COLO829 (cell line): ENCODE measurements at places on chromosomes 3 and 15.

DNA sequence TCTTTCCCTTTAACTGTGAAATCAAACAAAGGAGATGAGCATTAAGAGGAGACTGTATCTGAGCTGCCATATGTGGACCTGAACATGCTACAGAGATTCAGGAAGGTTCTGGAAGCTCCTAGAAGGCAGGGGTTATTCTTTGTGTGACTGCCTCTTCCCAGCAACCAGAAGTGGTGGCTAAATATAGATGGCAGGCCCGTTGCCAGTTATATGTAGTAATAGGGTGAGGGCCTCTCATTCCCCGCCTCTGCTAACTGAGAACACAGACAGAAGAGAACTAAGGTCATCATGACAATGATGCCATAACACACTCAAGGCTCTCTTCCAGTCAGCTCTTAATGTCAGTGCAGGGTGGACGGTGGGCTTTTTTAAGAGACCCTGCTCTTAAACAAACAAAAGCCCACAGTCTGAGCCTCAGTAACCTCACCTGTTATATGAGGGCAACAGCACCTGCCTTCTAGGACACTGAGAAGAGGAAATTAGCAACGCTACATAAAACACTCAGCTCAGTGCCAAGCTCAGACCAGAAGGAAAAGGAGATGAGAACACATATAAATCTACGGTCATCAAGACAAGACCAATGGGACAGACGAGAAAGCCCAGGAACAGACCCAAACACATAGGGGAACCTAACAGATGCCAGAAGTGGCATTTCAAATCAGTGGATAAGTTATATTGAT, 22.3 kb downstream of the CFAP92 start:
- DNase-seq = no peak

DNA sequence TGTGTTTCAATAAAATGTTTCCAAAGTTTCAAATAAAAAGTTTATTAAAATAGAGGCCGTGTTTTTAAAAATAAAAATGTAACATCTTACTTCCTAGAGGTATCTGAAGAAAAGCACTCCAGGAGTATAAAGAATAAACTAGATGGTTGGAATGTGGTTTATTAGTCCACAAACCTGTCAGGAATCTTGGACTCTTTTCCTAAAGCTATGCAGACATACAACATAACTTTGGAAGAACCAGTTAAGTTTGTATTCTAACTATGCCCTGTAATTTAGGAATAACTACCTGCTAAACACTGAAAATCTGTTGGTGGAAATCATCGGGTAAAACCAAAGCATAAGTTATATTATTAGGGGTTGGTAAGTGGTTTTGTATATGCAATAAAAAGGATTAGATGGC, 51.6 kb downstream of the PPARG start:
- DNase-seq = no peak

DNA sequence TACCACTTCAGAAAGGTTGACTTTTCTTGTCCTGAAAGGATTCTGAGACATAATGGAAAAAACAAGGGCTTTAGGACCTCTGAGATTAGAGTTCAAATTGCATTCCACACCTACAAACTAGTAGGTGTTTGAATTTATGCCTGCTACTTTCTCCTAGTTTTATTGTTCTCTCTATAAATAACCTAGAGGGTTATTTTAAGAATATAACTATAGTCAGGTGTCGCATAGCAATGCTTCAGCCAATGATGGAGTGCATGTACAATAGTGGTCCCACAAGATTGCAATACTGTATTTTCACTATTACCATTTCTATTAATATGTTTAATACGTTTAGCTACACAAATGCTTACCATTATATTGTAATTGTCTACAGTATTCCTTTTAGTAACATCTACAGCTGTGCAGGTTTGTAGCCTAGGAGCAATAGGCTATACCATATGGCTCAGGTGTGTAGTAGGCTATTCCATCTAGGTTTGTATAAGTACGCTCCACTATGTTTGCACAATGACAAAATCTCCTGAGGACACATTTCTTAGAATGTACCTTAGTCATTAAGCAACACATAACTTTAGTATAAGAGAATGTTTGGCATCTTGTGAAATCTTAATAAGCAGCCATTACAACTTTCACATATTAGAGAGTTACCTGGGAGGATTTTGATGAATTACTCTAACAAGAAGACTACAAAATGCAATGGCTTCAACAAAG, 1352.5 kb downstream of the ZPLD1 start:
- DNase-seq = no peak

- no peak for DNase-seq
Observed at GRCh38 chr15:66720206-66721010, 18.4 kb downstream of the SMAD6 start.

DNA sequence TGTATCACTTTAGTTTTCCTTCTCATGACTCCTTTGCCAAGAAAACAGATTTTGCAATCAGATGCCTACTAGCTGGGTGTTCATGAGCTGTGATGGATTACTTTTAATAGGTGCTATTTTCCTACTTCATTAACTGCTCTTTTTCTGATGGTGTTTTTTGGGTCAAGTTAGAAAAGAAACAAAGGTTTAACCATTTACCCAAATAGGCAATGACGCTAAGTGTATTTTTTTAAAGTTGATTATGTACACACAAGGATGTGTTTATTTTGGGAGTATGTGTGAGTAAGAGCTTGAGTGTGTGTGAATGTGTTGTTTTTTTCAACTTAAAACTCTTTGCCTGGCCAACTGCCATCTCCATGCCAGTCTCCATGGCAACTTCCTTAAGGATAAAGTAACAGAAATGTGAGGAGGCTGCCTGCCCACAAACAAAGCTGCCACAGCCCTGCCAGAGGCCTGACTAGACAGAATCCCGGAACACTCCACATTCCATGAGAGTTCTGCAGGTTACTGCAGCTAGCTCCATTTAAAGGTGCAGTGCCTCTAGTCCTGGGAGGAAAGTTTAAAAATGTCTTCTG, 215.6 kb upstream of the RBMS3 start:
- peak; percentile 89 for DNase-seq

DNA sequence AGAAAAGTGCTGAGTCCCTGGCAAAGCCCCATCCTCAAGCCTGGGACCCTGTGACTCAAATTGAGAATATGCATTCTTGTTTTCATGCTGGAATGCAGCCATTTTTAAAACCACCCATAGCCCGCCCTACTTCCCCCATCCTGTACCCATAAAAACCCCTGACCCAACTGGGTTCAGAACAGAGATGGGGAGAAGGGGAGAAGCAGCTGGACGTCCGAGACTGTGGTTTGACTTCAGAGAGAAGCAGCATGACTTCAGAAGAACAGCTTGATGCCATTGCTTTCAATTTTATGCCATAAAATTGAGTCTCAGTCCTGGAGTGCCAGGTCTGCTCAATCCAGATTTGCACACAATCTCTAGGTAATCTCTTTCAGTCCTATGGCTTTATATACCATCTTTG, 78.2 kb downstream of the BCHE start:
- DNase-seq = no peak

GRCh38 chr3:134197681-134198261, 52.9 kb downstream of the RYK start:
- DNase-seq = peak; percentile 89

DNA sequence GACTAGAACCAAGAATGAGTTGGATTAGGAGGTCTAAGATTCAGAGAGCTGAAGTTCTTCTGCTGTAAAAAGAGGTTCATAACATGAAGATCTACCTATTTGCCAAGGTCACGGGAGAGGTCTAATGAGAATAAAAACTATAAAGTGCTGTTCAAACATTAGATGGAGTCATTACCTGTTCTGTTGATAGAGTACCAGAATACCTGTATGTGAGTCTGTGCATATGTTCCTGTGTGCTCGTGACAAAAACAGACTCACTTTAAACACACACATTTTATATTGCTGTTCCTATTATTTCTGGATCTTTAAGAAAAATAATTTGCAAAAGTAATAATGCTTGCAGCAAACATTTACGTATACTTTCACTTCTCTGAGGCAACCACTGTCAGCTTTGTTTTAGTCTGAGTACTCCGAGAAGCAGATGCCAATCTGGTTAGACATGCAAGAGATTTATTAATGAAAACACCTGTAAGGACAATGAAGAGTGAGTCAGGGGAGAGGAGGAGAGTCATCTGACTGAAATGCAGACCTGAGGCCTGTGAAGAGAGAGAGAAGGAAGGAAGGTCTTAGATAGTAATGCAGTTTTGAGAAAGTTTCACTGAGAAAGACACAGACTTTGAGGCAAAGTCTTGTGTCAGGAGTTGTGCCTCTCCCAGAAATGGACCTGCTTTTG, 221.2 kb downstream of the SQOR start:
- DNase-seq = no peak

DNA sequence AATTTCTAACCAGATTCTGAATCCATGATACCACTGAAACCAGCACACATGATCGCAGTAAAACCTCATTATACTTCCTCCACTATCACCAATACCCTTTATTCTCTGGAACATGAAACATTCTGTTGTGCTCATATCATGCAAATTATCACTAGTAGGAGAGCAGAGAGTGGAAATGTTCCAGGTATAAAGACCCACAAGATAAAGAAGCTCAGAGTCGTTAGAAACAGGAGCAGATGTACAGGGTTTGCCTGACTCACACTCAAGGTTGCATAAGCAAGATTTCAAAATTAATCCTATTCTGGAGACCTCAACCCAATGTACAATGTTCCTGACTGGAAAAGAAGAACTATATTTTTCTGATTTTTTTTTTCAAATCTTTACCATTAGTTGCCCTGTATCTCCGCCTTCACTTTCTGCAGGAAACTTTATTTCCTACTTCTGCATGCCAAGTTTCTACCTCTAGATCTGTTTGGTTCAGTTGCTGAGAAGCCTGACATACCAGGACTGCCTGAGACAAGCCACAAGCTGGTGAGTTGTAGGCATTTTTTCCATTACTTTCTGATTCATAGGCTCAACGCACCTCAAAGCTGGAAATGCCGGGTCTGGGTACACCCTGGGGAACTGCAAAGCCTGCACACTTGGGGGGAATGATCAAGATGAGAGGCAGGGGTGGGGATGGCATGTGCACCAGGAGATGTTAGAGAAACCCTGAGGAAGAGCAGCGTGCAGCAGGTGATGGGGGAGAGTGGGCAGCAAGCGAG, at the start of gene CCR2:
CCR2 (plus strand) TSS at position 465 of the 764 bp plus-strand sequence. CDS start 3,417 bp downstream, outside the sequence.
- DNase-seq = no peak

DNA sequence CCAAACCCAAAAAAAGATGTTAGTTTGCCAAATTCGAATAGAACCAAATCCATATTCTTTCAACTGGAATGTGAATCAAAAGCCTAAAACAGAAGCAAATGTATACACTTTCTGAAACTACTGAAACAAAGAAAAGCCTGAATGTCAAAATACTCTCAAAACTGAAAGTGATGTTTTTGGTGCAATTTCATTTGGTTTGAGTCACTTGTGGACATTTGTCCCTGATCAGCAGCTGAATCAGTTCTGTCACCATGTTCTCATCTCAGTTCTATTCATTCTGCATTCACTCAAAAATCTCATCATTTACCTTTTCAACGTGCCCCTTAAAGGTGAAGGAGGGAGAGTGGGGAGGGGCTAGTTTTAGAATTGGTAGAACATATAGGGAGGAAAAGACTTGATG, 266.8 kb downstream of the ABHD5 start:
- no peak for DNase-seq

- no peak for DNase-seq
Observed at GRCh38 chr3:12957339-12957738, 115.9 kb downstream of the IQSEC1 start.

DNA sequence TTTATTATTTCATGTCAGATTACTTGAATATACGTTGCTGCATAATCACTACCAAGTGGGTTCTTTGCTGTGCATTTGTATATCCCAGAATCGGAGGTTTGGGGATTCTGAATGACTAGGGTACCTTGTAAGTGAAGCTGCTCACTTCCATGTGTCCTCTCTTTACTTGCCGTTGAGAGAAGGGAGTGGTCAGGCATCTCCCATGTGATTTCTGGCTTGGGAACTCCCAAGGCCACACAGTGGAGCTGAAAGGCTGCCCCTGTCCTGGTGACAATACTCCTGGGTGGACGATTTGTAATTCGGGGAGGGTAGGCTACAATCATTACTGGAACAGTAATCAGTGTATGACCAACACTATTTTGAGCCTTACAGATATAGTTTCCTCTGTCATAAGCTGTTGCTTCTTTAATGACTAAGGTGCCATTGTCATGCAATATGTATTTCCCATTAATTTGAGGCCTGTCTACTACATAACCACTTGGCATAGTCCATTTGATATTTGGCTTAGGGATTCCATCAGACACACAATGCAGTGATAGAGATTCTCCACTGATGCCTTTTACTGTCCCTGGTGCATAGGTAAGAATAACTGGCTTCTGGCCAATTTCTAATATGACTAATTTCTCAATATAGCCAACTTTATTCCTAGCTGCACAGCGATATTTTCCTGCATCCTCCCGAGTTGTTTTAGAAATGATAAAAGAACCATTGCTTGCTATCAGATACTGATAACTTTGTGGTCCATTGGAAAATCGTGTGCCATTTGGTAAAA, 24.0 kb downstream of the IGSF10 start:
- no peak for DNase-seq

- peak; percentile 29 for DNase-seq
Observed at GRCh38 chr15:65083262-65083701, 6.7 kb downstream of the KBTBD13 start.

GRCh38 chr3:141537856-141538255, 51.0 kb downstream of the RASA2 start:
- DNase-seq = no peak

- DNase-seq = peak; percentile 13
Observed at GRCh38 chr15:83571820-83572707, 81.9 kb upstream of the ADAMTSL3 start.

- no peak for DNase-seq
Observed at GRCh38 chr3:42369304-42369703, 41.1 kb downstream of the LYZL4 start.

DNA sequence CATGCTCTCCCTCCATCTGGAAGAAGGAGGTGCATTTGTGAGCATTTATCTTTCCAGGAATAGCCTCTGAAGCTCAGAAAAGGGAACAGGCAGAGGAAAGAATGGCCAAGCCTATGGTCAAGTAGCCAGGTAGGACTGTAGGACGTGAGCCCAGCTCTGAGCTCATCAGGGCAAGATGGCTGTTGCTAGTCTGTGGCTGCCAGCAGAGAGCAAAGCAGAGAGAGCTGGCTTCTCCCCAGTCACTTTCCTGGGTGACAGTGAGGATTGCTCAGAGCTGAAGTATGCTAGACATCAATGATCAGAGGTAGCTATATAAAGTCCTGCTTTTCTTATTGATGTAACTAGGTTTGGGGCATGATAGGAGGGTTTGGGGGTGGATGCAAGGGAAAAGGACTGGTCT, 146.1 kb upstream of the SLC24A5 start:
- DNase-seq = no peak

DNA sequence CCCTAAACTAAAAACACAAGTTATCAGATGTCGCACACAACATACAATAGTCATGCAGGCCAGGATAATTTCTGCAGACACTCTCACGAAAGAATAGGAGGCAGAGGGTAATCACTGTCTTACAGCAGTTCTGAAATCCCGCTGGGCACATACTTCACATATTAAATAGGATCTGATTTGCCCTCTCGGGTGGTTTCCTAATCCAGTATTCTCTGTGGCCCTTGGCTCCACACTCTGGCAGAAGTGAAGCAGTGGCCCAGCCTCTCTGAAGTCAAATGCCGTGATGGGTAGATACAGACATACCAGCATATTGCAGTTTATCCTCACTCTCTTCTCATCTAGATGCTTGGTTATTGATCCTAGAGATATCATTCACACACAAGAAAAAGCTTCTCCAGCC, 19.0 kb downstream of the GADL1 start:
- no peak for DNase-seq
